ENCODE measurements at places on chromosomes 2 and 18. TPM values are rescaled to one million over a fixed set of nuclear protein-coding genes. Genes with fewer than 3 reads are reported as not detected.

GRCh38 chr2:27747827-27748352 lies 23.6 kb upstream of the MRPL33 start:
- DNase-seq, result no peak

DNA sequence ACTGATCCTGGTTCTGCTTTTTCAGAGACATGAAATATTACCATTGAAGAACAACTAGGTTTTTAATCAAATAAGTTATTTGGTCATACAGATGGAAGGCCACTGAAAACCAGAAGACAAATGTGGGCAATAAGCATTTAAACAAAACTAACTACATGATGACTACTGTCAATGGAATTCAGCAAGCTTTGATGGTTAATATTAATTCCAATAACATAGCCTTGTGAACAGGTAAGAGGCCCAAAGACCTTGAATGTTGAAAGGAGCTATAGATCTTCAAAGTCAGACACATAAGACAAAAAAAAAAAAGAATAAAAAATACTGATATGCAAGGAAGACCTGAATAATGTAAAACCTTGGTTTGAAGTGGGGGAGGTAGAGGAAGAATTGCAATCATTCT lies 1955.6 kb upstream of the CELF4 start:
- no peak for DNase-seq

- DNase-seq, result no peak
Measured at GRCh38 chr2:38308821-38309220, 68.3 kb downstream of the ATL2 start.

- no peak for DNase-seq
Measured at GRCh38 chr2:177972782-177973181, 99.8 kb downstream of the PDE11A start.

GRCh38 chr2:104790100-104790811 lies 63.7 kb upstream of the POU3F3 start:
- no peak for DNase-seq

DNA sequence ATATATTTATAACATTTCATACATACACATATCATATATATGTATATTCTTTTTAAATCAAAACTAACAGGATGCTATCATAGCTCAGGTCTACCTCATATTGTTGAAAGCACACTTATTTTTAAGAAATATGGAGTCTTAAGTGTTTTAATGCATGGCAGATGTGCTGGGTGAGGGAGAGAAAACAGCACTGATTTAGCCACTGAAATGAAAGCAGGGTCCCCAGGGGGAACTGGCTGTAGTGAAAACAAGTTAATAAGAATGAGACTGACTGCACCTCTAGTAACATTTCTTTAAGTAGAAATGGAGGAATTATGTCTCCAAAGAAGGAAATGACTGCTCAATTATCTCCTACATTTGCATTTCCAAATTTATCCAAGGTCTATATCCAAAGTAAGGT lies 857.8 kb downstream of the DCDC2C start:
- DNase-seq, result no peak

GRCh38 chr2:86577817-86578456 lies 14.7 kb upstream of the CHMP3 start:
- DNase-seq, result no peak

GRCh38 chr2:221731432-221732145 lies 159.5 kb upstream of the EPHA4 start:
- DNase-seq, result no peak

DNA sequence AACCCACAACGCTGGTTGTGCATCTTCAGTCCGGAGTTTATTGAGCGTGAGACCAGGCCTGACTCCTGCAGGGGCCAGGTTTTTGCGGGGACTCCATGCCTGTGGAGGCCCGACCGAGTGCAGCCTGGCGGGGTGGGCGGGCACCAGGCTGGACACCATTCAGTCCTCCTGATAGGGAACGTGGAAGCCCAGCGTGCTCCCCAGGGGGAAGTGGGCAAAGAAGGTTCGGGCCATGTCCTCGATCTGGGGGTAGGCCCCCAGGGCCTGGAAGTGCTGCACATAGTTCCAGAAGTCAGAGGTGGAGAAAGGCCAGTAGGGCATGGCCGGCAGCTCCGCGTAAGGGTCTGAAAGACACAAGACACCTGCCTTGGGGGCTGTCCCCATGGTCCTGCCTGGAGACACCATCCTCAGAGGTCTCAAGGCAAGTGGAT lies 1.4 kb downstream of the OTOS start:
- DNase-seq, result peak; percentile 58

DNA sequence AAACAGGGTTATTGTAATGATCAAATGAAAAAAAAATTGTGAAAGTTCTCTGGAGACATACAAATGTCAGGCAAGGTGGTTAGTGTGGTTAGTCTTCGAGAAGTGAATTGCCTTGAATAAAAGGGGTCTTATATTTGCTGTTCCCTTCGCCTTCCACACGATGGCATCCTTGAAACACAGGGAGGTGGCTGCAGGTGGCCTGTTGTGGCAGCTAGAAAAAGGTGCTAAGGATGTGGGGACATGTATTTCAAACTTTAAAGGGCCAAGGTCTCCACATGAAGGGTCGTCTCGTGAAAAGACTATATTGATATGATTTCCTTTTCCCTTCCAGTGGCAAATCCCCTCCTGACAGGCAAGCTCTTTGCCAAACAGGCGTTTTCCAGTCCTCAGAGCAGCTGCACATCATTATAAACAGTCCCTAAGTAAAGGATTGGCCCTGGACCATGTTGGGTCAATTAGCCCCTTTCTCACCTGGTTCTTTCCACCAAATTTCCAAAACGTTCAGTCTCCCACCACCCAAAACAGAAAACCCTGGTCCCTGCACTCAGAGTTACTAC lies 68.5 kb downstream of the COPS8 start:
- DNase-seq, result peak; percentile 67

- DNase-seq, result no peak
Measured at GRCh38 chr18:25736516-25736915, 353.9 kb downstream of the SS18 start.

- DNase-seq, result no peak
Measured at GRCh38 chr2:103792042-103792441, 1030.2 kb downstream of the TMEM182 start.

- no peak for DNase-seq
Measured at GRCh38 chr2:173436088-173436487, 81.4 kb downstream of the CDCA7 start.

GRCh38 chr2:241764275-241765241 lies 12.1 kb upstream of the GAL3ST2 start:
- peak; percentile 66 for DNase-seq

GRCh38 chr2:236661061-236661761 lies 91.6 kb downstream of the ACKR3 start:
- DNase-seq, result no peak

GRCh38 chr2:28766070-28766469 lies 14.4 kb downstream of the PPP1CB start:
- no peak for DNase-seq

GRCh38 chr2:30282721-30283120 lies 51.4 kb downstream of the LBH start:
- no peak for DNase-seq

GRCh38 chr2:232350804-232351685 lies 27.5 kb upstream of the ALPP start:
- no peak for DNase-seq

GRCh38 chr18:57995331-57995730 lies 48.7 kb upstream of the NEDD4L start:
- no peak for DNase-seq

GRCh38 chr2:169362118-169362893 lies at the start of gene LRP2:
TSS of gene LRP2 (minus strand) at chr2:169362534. CDS start at chr2:169362399, 135 bp downstream.
- DNase-seq, result peak; percentile 70

GRCh38 chr18:22378672-22379282 lies 38.9 kb downstream of the CTAGE1 start:
- no peak for DNase-seq

- no peak for DNase-seq
Measured at GRCh38 chr18:9336827-9337226, 2.3 kb downstream of the TWSG1 start.

- DNase-seq, result no peak
Measured at GRCh38 chr2:69975853-69976462, 14.5 kb upstream of the ASPRV1 start.

DNA sequence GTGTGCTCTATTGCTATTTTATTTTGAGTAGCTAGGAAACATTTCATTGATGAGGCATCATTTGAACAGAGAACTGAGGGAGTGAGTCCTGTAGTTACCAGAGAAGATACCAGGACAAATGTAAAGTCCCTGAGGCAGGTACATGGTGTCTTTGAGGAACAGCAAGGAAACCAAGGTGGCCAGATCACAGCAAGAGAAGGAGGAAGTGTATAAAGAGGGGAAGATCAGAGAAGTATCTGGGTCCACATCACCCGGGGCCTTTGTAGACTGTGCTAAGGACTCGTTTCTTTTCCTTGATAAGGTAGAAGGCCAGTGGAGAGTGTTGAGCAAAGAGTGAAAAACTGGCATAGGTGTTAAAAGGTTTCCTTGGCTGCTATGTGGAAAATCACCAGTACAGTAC lies 34.8 kb upstream of the PLB1 start:
- DNase-seq, result no peak

- DNase-seq, result no peak
Measured at GRCh38 chr2:111209045-111209514, 88.4 kb downstream of the BCL2L11 start.

DNA sequence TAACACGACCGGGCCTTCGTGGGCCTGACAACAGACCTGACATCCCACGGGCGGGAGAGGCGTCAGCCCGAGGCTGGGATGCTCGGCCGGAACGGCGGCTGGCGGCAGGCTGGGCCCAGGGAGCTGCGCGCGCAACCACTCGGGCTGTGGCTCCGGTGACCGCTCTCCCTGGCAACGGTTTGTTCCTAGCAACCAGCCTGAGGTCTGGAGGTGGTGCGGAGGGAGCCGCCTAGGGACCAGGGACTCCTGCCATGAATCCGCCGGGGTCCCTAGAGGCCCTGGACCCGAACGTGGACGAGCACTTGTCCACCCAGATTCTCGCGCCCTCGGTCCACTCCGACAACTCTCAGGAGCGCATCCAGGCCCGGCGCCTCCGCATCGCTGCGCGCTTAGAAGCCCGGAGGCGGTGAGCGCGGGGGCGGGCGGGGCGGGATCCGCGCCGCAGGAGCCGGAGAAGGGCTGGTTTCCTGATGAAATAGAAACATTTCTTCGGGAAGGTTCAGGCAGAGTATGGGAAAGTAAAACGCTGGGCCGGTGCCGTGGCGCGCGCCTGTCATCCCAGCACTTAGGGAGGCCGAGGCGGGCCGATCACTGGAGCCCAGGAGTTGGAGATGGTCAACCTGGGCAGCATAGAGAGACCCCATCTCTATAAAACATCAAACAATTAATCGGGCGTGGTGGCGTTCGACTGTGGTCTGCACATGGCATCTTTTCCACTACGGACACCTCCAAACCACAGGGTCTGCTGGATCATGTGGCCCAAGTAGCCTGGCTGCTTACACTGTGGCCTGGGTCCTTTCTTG lies at the start of gene DRC1:
Gene DRC1, plus strand, starts transcription at position 182 of the 803 bp plus-strand sequence. Its CDS starts 70 bp downstream, at position 252.
- peak; percentile 91 for DNase-seq

DNA sequence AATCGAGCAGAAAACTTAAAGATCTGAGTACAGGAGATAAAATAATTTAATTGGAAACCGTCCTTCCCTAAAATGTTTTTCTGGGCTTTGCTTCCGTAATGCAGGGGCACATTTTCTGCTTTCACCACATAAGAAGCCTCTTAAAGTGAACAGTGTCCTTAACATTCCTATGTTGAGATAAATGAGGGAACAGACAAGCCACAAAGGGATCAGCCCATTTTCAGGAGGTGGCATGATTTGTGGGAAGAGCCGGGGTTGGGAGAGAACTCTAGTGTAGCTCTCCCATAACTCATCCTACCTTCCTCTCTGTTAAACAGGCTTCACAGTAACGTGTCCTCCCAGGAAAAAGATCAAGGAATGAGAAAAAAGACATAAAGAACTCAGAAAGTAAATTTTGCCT lies 56.9 kb upstream of the ACVR1C start:
- DNase-seq, result no peak

GRCh38 chr2:135187270-135187669 lies 135.2 kb downstream of the RAB3GAP1 start:
- DNase-seq, result no peak

GRCh38 chr2:200523158-200523557 lies 2.8 kb upstream of the SGO2 start:
- no peak for DNase-seq

GRCh38 chr18:49141491-49141890 lies 190.7 kb upstream of the SMAD7 start:
- no peak for DNase-seq

GRCh38 chr2:218370410-218371063 lies 11.5 kb upstream of the SLC11A1 start:
- no peak for DNase-seq

GRCh38 chr2:222912776-222913175 lies 51.9 kb downstream of the ACSL3 start:
- no peak for DNase-seq

DNA sequence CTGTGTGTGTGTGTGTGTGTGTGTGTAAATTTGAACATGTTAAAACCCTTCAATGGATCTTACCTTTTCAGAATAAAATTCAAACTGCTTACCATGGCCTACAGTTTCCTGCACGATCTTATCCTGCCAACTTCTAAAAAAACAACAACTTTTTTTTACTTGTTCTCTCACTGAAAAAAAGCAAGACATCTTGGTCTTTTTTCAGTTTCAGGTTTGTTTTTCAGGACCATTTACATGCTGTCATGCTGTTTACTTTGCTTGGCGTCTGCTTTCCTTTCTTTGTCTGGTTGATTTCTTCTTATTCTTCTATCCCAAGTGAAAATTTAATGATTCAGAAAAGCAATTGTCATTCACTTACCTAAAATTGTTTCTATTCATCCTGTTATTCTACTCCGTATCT lies 286.3 kb upstream of the TMEFF2 start:
- no peak for DNase-seq

GRCh38 chr18:68429841-68430240 lies 285.1 kb downstream of the TMX3 start:
- no peak for DNase-seq

- DNase-seq, result no peak
Measured at GRCh38 chr2:224837066-224837465, 120.9 kb upstream of the CCDC195 start.

GRCh38 chr2:175233135-175233719 lies 51.7 kb upstream of the ATP5MC3 start:
- DNase-seq, result no peak

The EML4 gene
- total RNA-seq, result 93.6 TPM

The CYP26B1 gene
- 5.4 TPM for total RNA-seq

The PLA2R1 gene
- 3.6 TPM for total RNA-seq

The COLEC12 gene
- total RNA-seq, result 61.3 TPM

The INPP5D gene
- total RNA-seq, result 40.8 TPM

The SCYGR4 gene
- total RNA-seq, result not detected

The SPR gene
- total RNA-seq, result 16.0 TPM

The STARD6 gene
- total RNA-seq, result not detected

The SOX11 gene
- 83.2 TPM for total RNA-seq

The SPHKAP gene
- total RNA-seq, result not detected

The ELOA2 gene
- not detected for total RNA-seq

The CREG2 gene
- total RNA-seq, result 4.2 TPM

The VWA3B gene
- total RNA-seq, result 4.1 TPM

The PAX3 gene
- total RNA-seq, result 66.7 TPM

The CTNNA2 gene
- 15.0 TPM for total RNA-seq

The RGPD8 gene
- 5.5 TPM for total RNA-seq

The TGFA gene
- 6.8 TPM for total RNA-seq

The ACADL gene
- total RNA-seq, result 2.1 TPM

The FAP gene
- 27.3 TPM for total RNA-seq

Data from type B pancreatic cell (in vitro differentiated cells).